Sciatic nerve (tissue), 2 donors: ENCODE measurements at places on chromosomes 11 and 22.

DNA sequence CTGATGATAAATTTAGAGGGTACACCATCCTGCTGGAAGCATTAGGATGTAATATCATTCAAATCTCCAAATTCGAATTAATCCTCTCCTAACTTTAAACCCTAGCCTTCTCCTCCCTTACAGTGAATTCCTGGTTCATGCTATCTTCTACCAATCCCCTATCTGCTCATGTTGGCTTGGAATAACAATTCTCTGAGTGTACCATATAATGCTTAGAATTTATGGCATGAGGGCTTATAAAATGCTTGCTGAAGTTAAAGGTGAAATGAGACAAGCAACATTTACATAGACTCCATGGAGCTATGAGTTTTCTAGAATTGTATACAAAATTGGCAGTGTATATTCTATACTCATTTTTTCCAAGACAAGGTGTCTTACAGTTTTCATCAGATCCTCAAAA, 79.3 kb downstream of the C2CD3 start:
- DNase-seq, result no peak

GRCh38 chr11:91199866-91200265, 977.0 kb upstream of the CHORDC1 start:
- no peak for DNase-seq

DNA sequence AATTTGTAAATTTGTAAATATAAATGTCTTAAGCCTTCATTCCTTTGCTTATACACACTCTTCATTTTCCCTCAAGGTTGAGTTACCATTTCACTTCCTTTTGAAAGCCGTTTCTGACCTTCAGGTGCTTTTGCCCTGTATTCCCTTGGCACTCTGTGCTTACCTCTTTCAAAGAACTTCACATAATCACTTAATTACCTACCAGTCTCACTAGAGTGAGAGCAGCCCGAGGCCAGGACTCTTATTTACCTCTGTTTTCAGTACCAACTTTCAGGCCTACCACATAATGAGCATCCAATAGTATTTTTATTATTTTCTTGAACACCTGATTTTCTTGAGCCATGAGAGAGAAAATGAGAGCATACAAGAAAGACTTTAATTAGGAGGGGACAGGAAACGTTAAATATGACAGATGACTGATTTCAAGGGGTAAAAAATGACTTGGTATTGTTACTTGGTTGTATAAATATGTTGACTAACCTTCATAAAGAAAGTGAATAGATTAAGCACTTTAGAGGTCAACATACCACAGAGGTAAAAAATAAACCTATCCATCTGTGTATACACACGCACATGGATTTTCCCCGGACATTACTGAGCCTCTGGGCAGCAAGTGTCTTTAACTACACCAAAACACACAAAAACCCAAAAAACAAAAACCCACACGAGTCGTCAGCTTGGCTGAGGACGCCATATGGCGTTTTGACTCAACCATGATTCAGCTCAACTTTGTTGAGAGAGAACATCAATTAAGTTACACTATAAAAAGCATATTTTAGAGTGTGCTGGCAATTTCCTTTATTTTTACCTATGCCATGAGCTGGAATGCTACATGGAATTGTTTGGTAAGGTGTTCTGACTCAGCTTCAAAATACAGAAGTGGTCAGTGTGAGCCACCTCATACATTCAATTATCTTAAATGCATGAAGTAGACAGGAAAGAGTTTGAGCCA, 7.6 kb downstream of the ATXN10 start:
- no peak for DNase-seq

GRCh38 chr22:22914726-22915669, 27.4 kb downstream of the IGLL5 start:
- no peak for DNase-seq

DNA sequence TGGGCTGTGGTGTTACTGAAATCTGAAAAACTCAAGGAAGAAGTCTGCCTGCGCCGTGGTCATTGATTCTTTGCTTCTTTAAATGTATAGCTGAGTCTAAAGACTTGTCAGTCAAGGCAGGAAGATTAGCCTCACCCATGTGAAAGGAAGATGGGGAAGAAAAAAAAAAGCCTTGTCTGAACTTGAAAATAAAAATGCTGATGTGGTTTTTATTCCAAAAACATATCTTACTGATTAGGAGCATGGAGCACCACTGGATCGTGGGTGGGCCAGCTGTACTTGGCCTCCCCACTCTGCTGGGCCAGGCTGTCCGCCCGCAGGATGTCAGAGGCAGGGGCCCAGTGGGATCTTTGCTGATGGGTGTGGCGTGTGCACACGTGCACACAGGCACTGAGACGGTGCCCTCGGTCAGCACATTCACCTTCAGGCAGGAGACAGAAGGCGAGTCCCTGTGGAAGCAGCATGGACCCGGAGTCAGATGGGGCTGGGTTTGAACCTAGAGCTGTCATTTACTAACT, 111.9 kb downstream of the WNT7B start:
- no peak for DNase-seq

DNA sequence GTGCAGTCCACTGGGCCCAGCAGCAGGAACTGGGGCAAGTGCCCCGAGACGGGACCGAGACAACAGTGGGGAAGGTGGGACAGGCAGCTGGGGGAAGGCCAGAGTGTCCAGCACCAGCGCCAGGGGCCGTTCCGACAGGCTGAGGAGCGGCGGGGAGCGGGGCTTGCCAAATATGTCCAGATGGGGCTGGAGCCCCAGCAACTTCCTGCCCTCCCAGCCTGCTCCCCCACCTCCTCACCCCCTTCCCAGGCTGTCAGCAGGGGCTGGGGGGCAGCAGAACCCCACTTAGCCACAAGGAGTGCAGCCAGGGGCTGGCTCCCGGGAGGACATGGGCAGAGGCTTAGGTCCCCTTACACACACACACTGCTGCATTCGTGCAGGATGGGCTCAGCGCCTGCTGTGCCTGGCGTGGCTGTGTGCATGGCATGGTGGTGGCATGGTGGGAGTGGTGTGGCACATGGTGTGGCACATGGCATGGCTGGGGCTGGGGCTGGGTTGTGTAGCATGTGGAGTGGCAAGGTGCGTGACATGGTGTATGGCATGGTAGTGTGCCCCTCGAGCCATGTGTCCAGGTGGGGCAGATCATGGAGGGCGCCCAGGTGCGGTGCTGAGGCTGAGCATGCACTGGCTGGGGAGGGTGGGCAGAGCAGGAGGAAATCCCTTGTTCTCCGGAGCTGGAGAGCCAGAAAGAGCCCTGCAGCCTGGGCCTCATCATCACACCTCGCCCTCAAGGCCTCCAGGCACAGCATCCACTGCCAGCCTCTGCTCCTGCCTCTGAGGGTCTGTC, 51.7 kb downstream of the CDKN1C start:
- DNase-seq, result no peak

DNA sequence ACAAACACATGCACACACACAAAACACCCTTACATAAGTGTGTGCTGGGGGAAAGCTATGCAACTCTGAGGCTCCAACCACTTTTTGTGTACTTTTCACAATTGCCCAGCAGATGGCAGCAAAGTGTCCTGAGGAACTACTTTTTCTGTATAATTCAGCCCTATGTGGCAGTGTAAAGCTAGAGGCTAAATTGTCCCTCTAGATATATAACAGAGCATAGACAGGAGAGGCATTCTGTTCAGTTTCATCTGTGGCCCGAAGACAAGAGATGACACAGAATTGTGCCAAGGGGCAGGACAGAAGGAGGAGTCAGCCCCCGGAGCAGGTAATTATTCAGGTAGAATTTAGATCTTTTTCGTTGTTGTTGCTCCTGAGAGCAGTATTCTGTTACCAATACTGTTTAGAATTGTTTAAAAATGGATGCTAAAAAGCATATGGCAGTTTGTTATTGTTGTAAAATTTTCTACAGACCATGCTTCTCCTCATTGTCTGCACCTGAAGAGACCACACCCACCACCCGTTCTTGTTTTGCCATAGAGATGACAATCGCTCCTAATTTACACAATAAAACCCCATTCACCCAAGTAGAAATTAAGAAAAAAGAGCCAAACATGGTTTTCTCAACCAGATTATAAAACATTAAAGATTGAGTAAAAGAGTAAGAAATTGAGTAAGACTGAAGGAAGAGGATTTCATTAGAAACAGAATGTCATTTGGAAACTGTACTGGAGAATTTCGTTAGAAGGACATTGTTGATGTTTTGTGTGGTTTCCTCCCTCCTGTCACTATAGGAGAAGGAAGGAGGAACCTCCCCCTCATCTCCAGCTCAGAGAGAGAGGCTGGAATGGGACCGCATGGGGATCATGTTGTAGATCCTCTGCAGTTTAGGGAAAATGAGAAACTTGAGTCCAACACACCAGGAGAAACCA, 14.5 kb upstream of the MS4A7 start:
- peak; percentile 71 for DNase-seq

DNA sequence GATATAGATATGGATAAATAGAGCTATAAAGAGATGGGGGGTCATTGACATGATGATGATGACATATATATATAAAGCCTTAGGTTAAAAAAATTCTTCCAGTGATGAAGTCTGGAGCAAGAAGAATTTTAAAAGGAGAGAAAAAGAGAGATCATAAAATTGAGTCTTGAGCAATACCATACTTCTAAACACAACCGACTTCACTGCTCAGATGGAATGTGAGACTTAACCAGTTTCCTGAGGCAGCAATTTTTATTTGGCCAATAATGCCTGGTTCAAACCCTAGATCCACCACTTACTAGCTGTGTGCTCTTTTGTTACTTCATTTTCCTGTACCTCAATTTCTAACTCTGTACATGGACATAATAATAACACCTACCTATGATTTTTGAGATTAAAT, 229.5 kb downstream of the TTC28 start:
- no peak for DNase-seq

- DNase-seq, result peak; percentile 35
Measured at GRCh38 chr22:19105456-19105855, 16.8 kb downstream of the DGCR2 start.

DNA sequence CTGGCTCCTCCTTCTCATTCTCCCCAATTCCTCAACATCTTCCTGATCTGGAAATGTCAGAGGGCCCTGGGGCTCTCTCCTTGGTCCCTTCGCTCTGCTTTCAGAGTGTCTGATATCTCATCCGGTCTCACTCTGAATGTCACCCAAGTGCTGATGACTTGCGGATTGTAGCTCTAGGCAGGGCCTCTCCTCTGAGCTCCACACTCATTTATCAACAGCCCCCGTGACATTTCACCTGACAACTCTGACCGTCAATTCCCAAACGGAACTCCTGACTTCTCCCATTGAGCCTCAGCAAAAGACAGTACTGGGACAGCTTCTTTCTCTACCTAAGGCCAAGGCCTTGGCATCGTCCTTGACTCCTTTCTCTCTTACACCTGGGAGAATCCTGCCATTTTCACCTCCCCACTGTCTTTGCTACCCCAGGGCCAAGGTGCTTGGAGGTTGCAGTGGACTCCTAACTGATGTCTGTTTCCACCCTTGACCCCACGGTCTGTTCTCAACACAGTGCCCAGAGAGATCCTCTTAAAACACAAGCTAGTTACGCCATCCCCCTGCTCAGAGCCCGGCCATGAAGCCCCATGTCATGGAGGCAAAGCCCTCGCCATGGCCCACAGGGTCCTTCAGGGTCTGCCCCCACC, 57.5 kb upstream of the THY1 start:
- DNase-seq, result no peak
